ENCODE measurements at places on chromosomes 13 and 19. TPM values are rescaled to one million over a fixed set of nuclear protein-coding genes. Genes with fewer than 3 reads are reported as not detected.

CACNG8 gene
- 0.13 TPM for total RNA-seq

DNA sequence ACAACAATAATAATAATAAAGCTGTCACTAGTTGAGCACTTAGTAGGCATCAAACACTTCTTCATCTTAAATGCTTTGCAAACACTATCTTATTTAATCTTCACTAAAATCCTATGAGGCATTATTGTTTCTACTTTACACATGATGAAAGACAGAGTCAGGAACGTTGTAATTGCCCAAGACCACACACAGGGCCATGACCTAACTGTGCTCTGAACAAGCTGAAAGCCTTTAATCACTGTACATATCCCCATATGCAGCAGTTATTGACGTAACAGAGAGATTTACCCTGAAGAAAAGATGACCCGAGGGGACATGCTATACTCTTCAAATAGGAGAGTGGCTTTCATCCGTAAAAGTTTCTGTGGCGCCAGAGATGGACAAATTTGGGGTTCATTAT lies 53.0 kb downstream of the SACS start:
- DNase-seq = no peak

LRRC63 gene
- not detected for total RNA-seq

KCNN4 gene
- 0.51 TPM for total RNA-seq

DNA sequence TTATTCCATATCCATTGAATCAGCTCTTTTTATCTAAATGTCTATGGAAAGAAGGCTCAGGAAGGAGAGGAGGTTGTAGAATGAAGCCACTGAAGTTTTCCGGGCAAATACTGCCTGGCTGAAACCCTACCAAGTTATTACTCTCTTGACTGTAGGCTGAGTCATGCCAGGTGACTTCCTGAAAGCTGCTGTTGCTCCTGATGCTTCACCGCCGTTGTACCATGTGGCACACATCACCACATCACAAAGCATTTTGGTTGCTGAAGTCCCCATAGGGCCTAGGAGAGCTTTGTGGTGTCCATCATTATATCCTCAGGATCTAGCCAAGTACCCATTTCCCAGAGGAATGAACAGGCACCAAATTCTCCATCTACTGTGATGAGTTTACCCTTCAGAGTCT lies 11.1 kb upstream of the TDRD12 start:
- DNase-seq = no peak

GRCh38 chr19:7636691-7637373 lies at the start of gene STXBP2:
Gene STXBP2 (plus strand): TSS chr19:7637110. CDS start chr19:7637150, 40 bp downstream.
- DNase-seq = peak; percentile 35

DNA sequence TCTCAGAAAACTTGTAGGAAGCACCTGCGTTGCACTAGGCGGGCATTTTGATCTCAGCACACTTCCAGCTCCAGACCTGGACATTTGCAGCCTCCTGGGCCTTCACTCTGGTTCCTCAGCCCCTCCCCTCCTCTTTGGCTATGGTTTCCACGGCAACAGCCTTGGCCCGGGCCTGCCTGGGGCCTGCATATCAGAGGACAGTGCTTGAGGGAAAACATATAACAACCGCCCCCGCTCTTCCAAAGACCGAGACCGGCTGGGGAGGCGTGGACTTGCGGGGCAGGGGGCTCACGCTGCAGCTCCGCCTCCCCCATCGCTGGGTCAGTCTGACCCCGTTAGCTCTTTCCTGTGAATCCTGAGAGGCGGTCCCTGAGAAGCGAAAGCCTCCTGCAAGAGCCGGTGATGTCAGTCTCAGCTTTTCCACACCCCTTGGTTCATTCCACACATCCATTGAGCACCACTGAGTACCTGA lies 125.7 kb upstream of the PEG3 start:
- no peak for DNase-seq

GRCh38 chr13:40053401-40053800 lies 397.9 kb downstream of the COG6 start:
- DNase-seq = no peak

DNA sequence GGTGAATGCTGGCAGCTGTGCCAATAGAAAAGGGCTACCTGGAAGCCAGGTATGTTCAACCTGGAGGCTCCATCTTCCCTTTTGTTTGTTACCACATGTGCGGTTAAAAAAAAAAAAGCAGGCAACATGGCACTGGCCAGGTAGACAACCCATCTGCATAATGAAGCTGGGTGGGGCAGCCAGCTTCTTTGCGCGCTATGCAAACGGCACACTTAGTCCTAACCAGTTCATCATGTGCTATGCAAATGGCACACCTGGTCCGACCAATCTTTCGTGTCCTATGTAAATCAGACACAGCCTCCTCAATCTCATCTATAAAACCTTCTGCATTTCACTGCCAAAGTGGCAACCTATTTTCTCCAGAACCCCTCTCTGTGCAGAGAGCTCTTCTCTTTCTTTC lies 11.3 kb upstream of the IGSF23 start:
- DNase-seq = no peak

- peak; percentile 52 for DNase-seq
Measured at GRCh38 chr19:56137405-56137804, 3.7 kb upstream of the ZNF444 start.

MISP3 gene
- total RNA-seq = 0.13 TPM

GRCh38 chr13:49606747-49607648 lies 21.3 kb upstream of the ARL11 start:
- DNase-seq = peak; percentile 89

- DNase-seq = no peak
Measured at GRCh38 chr13:81916461-81916860, 1575.5 kb upstream of the SPRY2 start.

RASL11A gene
- total RNA-seq = 1.2 TPM

DNA sequence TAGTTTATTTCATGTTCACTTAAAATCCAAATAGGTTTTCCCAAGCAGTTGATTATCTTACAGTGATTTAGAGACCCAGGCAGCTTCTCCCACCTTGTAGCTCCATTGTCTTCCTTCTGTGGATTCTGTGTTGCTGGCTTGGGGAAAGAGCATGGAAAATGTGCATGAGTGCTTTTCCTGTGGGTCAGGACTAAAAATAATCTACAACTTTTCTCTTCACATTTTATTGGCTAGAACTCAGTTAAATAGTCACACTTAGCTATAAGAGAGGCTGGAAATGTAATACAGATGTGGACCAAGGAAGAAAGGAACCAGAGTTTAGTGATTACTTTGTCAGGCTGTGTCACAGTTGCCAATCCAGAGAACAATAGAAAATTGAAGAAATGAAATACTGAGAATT lies 198.8 kb downstream of the NBEA start:
- DNase-seq = peak; percentile 15

FBXO27 gene
- 0.77 TPM for total RNA-seq

WDR88 gene
- total RNA-seq = not detected

DNA sequence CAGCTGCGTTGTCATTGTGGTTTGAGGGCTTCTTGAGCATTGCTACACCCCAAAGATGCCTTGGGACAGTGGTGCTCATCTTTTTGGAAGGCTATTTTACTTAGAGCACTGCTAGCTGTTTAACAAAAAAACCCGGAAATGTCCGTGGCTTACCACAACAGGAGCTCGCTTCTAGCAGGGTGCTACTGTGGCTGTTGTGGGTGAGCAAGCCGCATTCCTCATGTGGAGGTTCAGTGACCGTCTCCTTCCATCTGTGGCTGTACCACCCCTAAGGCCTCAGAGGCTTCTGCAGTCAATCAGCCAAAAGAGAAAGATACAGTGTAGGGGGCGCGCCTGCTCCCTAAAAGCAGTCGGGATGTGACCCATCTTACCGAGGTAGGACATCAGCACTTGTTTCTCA lies 1004.2 kb downstream of the UQCRFS1 start:
- DNase-seq = no peak

GRCh38 chr19:10805758-10806247 lies 30.2 kb downstream of the TMED1 start:
- no peak for DNase-seq

DNA sequence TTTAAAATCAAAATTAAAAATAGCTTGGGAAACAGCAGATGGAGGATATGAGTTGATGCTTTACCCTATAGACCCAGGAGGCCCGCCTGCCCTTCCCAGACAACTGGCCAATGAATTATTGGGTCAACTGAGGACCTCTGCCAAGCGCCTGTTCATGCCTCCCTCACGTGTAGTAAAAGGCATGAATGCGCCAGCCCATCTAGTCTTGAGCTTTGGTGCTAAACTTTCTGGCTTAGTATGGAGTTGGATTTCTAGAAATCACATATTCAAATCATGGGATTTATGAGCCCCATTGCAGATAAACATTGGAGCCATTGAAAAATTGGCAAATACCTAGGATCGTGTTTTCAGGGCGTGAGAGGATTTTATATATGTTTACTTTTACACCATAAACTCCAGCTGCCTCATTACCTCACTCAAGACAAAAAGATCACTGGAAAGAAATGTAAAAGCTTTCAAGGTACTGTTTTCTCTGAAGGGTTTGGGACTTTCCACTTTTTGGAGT lies 47.1 kb downstream of the COL4A2 start:
- no peak for DNase-seq
